NCI-H1092 treated with DMSO at 0.1 percent for 48 hours (cell line): ENCODE measurements at places on chromosomes 1 and 21.

DNA sequence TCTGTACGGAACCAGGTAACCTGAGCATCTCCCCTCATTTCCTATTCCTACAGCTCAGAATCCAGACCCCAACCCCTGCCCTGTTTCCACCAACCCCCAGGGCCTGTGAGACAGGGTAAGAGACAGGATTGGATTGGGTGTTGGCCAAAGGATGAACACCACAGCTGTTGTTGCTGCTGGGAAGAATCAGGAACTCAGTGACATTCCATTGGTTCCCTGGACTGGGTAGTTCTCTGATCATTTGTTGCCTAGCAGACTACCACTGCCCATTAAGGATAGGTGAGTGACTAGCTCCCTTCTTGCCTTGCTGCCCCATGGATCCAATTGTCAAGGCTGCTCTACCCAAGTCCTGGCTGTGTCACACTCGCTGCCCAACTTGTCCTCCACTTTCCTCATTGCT is 10.0 kb downstream of the NCSTN start:
- DNase-seq, result no peak

DNA sequence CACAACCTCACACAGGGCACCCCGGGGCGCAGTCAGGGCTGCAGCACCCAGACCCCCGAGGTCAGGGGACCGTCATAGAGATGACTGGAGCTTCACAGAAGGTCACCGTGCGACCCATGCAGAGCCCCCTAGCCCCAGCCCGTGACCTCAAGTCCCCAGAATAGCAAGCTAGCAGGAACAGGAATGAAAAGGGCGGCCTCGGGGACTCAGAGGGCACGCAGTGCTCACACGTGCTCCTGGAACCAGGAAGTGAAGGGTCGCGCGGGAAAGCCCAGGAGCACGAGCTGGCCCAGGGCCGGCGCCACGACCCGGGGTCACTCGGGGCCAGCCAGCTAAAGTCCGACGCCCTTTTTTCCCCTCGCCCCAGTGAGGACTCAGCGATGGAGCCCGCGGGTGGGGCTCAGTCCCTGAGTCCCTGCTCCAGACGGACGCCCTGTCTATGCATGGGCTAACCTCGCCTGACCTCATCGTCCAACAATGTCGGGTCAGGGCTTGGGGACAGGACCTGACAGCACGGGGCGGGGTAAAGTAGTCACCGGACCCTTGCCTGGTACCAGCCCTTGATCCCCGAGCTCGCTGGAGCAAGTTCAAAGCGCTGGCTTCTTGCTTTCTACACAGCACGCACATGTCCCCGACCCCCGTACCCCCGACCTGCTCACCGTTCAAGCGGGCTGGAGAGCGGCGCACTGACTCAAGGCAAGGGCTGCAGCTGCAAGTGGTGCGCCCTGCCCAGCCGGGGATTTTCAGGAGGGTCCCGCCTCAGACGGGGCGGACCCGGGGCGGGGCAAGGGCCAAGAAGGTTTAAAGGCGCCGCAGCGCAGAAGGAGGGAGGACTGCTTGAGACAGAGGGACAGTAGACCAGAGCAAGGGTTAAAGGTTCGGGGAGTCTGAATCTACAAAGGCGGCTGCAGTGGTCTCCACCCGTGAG is at the start of gene TAGLN2:
Gene TAGLN2 (minus strand): TSS at position 717 of the 928 bp plus-strand sequence. CDS start 4,998 bp downstream, outside the sequence.
- DNase-seq, result no peak

GRCh38 chr1:154886281-154887015 is 16.4 kb upstream of the KCNN3 start:
- DNase-seq, result no peak

GRCh38 chr1:97042551-97042950 is 321.0 kb downstream of the PTBP2 start:
- DNase-seq, result no peak

GRCh38 chr1:51612447-51612961 is 4.4 kb upstream of the OSBPL9 start:
- no peak for DNase-seq

- DNase-seq, result no peak
Measured at GRCh38 chr1:98677288-98677687, 15.8 kb downstream of the SNX7 start.

DNA sequence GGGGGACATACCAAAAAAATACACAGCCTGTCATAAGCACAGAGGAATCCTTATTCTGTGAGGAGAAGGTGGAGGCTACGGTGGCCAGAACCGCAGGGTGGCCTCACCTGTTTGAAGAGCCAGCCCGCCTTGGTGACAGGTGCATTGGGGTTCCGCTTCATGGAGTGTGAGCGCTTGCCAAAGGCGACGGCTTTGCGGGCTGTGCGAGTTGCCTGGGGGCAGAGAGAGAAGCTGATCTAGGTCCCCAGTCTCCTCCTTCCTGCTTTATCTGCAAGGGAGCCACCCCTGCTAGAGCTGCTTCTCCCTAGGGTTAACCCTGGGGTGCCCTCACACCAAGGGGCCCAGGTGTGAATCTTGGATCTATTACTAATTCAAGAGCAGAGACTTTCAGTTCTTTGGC is 54.3 kb upstream of the GOLT1A start:
- DNase-seq, result peak; percentile 31
